ENCODE measurements at places on chromosomes 1 and 21.

DNA sequence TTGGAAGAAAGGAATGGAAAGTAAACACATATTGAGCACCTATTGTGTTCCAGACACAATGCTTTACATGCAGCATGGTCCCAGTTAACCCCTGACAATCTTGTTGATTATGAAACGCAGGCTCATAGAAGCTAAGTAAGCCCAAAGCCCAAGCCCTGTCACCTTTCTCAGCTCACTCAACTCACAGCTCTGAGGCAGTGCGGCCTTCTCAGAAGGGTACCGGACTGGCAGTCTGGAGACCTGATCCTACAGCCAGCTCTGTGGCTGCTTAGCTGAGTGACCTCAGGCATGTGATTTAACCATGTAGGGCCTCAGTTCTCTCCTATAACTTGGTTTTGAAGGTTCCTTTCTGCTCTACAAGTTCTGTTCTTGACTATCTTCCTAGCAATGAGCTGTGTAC, 464 bp upstream of the RNASEL start:
- DNase-seq, result no peak

- DNase-seq, result no peak
Measured at GRCh38 chr1:47703156-47703825, 265.4 kb downstream of the FOXD2 start.

DNA sequence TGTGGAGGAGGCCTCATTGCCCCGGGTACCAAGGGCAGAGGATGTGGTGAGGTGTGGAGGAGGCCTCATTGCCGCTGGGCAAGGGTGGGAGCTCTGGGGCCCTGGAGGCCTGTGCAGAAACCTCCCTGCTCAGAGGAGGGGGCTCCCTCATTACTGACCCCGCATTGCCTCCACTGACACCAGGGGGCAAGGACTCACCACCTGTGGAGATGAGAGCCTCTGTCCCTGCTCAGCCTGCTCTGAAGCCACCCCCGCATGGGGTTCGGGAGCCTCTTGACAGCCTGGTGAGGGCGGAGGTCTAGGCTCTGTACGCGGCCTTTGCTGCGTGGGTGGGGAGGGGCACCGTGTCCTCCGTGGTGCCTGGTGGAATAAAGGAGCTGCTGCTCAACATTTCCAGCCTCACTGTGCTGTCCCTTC, 95.0 kb upstream of the COL6A1 start:
- peak; percentile 11 for DNase-seq

DNA sequence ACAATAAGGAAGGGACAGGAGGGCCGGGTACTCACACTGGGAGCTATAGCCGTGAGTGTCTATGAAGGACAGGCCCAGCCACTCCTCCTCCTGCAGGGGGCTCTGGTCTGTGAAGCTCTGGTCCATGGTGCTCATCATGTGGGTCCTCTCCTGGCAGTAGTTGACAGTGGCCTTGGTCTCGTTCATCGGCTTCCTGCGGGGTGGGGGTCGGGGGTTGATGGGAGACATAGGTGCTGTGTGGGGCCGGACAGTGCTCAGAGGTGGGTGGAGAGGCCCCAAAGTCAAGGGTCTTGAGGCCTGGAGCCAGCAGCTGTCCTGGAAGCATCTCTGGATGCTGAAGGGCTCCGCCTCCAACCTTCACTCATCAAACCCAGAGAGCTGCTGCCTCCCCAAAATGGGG, 260.4 kb downstream of the PTPRU start:
- DNase-seq, result no peak

DNA sequence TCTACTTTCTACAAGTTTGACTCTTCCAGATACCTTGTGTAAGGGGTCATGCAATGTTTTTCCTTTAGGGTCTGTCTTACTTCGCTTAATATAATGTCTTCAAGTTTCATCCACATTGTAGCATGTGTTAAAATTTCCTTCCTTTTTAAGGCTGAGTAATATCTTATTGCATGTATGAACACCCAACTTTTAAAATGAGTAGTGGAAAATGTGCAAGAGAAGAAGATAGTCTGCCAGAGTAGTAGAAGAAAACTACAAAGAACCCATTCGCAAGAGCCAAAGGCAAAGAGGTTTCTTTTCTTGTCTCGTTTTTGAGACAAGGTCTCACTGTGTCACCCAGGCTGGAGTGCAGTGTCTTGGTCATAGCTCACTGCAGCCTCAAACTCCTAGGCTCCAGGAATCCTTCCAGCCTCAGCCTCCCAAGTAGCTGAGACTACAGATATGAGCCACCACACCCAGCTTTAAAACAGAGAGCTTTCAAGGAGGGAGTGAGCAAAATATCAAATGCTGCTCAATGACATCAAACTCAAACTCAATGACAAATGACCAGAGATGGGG, 9.4 kb downstream of the IL23R start:
- DNase-seq, result no peak

DNA sequence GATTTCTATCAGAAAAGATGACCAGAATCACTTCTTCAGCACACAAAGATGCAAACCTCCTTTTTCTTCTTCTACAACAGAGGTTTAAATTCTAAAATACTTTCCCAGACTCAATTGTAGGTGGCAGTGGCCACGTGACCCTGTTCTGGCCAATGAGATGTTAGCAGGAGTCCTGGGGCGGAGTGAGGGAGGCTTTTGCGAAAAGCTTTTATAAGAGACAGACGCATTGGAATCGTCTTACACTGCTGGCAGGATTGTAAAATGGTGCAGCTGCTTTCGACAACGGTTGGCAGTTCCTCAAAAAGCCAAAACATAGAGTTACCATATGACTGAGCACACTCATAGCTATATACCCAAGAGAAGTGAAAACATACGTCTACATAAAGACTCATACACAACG, 87.0 kb upstream of the MAGI3 start:
- DNase-seq, result no peak

DNA sequence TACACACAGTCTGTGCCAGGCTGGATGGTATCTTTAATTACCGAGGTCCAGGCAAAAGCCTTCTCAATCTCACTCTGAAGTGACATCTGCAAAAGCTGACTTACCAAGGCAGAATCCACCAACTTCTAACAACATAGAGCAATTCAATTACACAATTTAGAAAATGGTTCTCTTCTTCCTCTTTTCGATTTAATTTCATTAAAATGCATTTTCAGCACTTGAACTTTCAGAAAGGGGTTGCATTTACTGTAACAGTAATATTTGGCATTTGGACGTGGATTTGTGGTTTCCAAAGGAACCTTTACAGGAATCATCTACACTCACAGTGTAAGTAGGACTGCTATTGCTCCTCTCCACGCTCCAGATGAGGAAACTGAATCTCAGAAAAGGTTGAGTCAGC, 53.3 kb downstream of the ERO1B start:
- no peak for DNase-seq
